Lower lobe of right lung (tissue), 2 donors: ENCODE measurements at places on chromosomes 11 and 22. TPM values are rescaled to one million over a fixed set of nuclear protein-coding genes. Genes with fewer than 3 reads are reported as not detected.

LBHD1 gene
- total RNA-seq: 11.1 TPM

DNA sequence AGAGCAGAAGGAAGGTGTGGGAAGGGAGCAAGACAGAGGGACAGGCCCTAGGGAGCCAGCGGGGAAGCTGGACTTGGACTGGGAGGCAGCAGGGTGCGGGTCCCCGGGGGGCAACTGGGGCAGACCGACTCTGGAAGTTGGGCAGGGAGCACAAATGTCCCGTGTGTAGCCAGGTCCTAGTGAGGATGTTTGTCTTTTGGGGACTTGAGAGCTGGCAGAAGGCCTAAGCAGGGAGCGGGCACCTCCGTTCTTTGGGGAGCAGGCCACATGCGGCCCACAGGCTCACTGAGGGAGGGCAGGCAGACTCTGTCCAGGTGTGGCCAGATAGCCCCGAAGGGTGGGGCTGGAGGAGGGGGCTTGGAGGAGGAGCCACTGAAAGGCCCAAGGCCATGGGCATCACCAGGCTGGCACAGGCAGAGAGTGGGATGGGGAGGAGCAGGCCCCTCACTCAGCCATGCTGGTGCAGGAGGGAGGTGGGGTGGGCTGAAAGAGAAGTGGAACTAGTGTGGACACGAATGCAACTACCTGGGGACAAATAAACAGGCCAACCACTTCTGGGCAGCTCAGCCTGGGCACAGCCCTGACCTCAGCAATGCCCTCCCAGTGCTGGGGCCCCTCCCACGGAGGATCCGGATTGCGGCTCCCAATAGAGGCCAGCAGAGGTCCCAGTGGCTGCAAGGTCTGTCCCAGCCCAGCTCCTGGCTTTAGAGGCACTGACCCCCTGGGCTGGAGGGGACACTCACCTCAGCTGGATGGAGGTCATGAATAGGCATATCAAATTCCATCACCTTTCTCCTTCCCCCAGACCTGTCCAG, 1.3 kb upstream of the SCARF2 start:
- DNase-seq: peak; percentile 47

DNA sequence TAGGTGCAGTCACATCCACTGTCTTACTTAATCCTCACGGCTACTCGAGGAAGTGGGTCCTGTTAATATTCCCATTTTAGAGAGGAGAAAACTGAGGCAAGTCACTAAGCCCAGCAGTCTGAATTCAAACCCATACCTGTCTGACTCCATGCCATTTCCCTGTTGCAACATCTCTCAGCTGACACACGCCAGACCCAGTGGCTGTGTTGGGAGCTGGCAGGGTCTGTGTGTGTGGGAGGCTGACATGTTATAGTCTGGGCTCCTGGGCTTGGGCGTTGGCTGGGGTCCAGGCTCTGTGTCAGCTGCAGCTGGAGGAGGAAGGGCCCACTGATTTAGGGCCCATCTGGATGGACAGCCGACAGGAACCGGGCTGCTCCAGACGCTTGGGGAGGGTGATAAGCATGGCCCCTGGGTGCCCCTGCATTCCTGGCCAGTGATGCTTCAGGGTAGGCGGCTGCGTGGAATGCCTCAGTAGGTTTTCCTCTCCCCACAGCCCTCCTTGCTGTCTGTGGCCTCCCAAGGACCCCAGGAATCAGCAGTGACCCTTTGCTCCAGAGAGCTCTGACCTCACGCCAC, 562.5 kb downstream of the MN1 start:
- DNase-seq: peak; percentile 52

MMP12 gene
- 0.27 TPM for total RNA-seq

LARGE1 gene
- 27.4 TPM for total RNA-seq

- peak; percentile 71 for DNase-seq
Measured at GRCh38 chr11:118924591-118925585, 838 bp downstream of the BCL9L start.
